ENCODE measurements at places on chromosomes 2 and 18.

GRCh38 chr2:11984316-11985158, 238.1 kb downstream of the LPIN1 start:
- no peak for DNase-seq

- no peak for DNase-seq
Measured at GRCh38 chr2:170925923-170926322, 3.1 kb upstream of the GORASP2 start.

DNA sequence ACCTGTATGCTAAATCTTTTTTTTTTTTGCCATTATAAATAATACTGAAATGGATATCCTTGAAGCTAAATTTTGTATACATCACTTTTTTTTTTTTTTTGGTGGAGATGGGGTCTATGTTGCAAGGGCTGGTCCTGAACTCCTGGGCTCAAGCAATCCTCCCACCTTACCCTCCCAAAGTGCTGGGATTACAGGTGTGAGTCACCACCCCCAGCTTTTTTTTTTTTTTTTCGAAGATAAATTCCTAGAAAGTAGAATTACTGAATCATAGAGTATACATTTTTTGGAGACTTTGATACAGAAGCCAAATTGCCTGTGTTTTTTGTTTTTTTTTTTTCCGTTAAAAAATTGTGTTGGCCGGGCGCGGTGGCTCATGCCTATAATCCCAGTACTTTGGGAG, 51.0 kb upstream of the MCFD2 start:
- no peak for DNase-seq

DNA sequence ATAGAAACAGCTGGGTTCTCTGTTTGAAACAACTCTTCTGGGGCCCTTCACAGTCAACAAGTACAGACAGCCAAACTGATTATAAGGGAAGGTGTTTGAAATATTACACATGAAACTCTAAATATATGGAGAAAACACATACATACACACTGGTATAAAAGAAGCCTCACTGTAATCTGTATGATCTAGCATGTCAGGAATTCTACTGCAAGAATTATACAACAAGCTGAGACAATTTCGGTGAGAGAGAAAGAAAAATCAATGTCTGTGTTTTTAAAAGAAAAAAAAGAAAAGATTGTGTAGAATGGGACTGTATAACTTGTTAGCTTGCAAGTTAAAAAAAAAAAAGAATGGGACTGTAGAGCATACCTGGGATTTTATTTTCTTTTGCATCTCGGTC, 26.3 kb downstream of the IRS1 start:
- no peak for DNase-seq

- DNase-seq, result no peak
Measured at GRCh38 chr2:20726913-20727312, 60.0 kb downstream of the GDF7 start.

DNA sequence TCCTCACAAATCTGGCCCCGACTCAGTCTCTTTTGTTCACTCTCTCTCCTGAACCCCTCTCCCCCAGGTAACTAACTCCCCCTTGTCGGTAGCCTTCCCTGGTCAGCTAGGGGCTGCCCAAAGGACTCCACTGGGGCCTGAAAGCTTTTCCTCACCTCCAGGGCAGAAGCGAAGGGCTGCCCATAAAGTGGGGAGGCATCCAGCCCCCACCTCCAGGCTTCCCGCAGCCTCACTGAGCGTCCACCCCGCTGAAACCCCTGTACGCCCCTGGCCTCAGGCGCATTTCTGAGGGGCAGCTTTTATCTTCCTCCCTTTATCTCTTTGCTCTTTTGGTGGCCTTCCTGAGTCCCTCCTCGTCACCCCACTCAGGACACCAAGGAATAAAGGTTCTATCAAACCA, 249.3 kb downstream of the CYP26B1 start:
- DNase-seq, result no peak

DNA sequence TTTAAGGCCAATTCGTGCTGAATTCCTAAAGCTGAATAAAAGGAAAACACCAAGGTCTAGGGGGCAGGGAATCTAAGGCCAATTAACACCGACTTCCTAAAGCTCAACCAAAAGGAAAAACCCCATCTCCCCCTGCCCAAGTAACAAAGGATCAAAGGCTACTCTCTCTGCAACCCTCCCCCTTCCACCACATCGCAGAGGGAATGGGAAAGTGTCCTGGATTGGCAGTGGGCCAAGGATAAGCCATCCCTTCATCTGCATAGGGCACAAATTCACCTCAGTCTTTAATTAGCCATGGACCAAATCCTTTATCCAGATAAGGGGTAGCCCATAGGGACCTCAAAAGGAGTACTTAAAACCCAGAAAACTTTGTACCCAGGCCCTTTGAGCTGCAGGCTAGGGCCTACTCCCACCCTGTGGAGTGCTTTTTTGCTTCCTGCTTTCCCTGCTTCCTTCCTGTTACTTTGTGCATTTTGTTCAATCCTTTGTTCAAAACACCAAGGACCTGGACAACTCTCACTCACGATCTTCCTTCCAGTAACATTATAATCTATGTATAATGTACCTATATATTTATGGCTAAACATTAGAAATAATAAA, 2119.8 kb upstream of the CELF4 start:
- DNase-seq, result no peak

- DNase-seq, result no peak
Measured at GRCh38 chr18:79411614-79412526, 16.1 kb downstream of the NFATC1 start.

DNA sequence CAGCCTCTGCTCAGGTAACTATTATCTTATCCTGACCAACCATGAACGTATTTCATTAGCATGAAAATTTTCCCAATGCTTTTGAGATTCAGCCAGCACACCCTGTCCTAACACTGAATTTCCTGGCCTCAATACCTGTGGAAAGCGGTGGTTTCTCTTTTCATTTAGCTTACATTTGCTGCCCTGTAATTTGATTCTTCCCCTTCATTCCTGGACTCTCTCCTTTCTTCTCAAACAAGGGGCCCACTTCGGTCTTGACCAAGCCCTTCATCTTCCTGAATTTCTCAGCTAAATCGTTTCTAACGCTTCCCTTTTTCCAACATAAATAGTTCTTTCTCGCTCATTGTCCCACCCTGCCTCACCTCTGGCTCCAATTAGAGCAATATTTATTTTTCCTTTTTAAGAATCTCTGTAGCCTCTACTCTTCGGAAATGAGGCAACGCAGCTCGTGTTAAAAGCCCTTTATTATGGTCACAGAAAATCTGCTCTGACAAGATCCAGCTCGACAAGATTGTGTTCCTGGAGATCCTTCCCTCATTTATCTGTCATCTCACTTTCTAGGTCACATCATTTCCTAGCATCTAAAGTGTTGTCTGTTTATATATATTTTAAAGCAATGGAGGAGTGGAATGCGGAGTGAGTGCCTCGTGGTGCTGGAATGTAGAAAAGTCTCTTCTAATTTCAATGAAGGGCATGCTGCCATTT, 49.5 kb upstream of the BCL11A start:
- DNase-seq, result no peak

- DNase-seq, result no peak
Measured at GRCh38 chr18:25516747-25517498, 165.0 kb upstream of the ZNF521 start.

DNA sequence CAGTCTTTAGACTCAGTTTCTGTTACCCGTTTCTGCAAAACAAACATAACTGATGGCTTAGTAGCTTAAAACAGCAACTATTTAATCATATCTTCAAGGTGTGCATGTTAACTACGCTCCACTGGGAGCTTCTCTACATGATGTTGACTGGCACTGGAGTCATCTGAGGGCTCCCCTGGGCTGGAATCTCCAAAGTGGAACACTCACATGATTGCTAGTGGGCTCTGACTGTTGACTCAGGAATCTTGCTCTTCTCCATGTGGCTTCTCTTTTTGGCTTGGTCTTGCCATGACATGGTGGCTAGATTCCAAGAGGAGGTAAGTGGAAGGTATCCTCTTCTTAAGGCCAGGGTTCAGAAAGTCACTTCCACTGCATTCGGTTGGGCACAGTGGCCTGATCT, 160.8 kb downstream of the PMAIP1 start:
- DNase-seq, result no peak

DNA sequence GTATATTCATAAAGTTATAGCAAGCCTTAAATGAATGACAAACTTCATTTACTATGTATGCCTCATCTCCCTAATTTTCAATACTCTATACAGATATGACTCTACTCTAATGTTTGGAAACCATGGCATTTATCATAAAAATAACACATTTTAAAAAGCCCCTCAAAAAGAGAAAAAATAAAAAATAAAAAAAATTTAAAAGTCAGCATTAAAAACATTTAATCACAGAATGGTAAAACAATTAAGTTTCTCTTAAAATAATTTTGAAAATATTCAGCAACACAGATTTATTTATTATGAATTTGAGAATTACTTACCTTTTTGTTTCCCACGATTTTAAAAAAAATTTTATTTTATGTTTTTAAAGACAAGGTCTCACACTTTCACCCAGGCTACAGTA, 65.0 kb upstream of the CDKL4 start:
- no peak for DNase-seq

DNA sequence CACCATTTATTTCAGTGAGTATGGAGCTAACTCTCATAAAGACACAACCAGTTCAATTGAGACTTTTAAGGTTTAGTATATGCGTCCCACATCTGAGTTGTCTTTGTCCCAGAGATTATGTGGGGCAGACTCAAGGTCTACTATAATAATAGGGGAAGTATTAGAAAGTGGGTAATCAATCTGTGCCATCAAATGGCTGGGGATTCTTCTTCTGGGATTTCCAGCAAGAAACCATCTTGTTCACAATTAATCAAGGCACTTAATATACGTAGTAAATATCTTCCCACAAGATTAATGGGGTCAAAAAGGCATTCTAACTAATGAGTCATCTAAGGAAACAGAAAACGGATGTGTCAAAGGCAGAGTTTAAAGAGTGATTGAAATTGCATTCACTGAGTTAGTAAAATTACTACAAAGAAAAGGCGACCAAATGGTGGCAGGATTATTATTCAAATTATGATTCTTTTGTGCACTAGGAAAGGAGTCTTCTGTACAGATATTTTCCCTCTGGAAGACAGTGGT, 179.8 kb upstream of the REG3G start:
- no peak for DNase-seq

DNA sequence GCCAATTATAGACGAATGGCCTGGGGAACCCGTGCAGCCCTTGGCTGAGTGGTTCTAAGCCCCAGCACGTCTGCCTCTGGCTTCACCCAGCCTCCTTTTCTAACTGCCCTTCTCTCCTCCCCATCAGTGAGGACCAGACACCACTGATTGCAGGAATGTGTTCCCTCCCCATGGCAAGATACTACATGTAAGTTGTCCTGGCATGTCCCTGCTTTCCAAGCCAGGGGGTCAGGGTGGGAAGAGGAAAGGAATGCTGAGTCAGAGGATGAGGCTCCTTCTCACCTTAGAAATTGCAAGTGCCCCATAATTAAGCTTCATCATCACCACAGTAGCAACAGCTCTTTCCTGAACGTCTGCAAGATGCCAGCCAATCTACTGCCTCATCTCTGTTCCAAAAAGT, 4.8 kb downstream of the IL1F10 start:
- DNase-seq, result no peak

DNA sequence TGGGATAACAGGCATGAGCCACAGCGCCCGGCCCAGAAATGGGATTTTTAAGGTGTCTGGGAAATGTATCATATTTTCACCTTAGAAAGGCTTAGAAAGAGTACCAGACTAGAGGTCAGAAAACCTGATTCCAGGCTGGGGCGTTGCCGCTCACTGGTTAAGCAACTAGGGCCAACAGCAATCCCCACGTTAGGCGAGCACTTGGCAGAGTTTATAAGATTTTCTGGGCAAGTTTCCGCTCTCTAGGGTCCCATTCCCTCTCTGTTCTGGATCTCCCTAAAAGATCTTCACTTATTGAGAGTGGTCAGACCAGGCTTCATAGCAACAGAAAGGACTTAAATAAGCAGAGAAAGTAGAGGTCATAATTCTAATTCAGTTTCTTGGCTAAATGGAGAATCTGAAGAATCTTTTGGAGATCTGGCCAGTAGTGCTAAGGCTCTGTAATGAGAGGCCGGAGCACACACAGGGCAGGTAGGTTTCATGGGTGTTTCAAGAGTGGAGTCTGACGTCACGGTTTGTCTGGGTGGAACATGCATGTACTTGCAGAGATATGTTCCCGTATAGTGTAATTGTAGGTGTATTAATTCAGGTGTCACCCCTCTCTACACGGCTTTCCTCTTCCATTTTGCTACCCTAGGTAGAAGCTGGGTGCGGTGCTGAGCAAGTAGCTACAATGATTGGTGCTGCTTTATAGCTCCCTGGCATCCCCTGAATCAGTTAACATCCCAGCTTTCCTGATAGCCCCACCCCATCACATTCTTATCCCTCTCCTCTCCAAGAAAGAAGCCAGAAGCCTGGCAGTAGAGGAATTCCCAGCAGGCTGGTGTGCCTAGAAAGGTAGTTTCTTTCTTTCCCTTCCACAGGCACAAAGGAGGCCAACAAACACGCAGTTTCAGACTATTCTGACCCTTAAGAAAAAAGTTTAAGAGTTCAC, 4.4 kb upstream of the SMAD7 start:
- DNase-seq, result no peak

- DNase-seq, result no peak
Measured at GRCh38 chr2:237618449-237618848, 8.9 kb upstream of the LRRFIP1 start.

GRCh38 chr2:182672466-182673165, 43.4 kb upstream of the DNAJC10 start:
- no peak for DNase-seq

GRCh38 chr2:145268931-145269330, 749.0 kb upstream of the ZEB2 start:
- no peak for DNase-seq

DNA sequence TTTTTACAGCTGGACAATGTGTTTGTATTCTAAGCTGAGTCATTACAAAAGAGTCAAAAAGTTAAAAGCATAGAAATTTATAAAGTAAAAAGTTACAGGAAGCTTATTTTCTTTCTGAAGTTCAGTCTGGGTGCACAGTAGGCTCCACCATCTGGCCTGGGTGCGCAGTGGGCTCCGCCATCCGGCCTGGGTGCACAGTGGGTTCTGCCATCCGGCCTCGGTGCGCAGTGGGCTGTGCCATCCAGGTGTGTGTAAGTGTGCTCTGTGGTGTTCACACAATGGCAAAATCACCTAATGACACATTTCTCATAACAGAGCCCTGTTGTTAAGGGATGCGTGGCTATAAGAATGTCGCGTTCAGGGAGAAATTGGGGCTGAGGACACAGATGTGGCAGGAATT, 195.5 kb downstream of the ANKRD30B start:
- no peak for DNase-seq

DNA sequence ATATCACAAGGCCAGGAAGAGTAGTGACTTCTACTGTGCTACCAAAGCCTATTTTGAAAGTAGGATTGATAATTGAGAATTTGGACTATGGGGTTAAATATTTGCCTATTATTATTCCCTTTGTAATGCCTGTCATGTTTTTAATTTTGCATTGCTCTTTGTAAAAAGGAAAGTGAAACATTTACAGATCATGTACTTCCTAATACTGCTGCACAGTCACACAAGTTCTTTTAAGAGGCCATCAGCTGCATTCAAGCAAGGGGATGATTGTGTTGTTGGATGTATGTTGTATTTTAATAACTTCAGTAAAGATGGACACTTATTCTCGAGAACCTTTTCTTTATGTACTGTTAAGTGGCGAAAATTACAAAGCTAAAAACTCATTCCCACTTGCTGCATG, 70.1 kb downstream of the PLEKHA3 start:
- DNase-seq, result no peak

Measured in stimulated activated CD4-positive, alpha-beta T cell treated with anti-CD3 and anti-CD28 coated beads, Interleukin-1b, Interleukin-23, amount 100 ng/mL, for 48 hours (primary cell).